NB4 (cell line): ENCODE measurements at places on chromosomes 3 and 15.

DNA sequence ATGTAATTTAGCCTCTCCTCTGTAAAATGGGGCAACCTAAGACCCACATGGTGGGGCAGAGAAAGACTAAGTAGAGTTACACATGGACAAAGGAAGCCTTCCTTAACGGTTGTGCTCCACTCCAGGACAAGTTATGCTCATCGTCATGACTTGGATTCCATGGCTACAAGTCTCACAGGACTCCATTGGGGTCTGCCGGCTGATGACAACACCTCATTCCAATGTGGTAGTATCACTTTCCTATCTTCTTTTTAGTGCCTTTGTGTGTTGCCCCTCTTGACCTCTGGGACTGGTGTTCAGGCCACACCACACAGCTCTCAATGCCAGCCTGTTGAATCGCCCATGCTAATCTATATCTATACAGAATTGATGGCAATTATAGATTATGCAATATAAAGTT lies 181.3 kb upstream of the WNT5A start:
- DNase-seq = no peak

- DNase-seq = no peak
These were observed 273.2 kb upstream of the TOPAZ1 start for GRCh38 chr3:43968465-43968864.

DNA sequence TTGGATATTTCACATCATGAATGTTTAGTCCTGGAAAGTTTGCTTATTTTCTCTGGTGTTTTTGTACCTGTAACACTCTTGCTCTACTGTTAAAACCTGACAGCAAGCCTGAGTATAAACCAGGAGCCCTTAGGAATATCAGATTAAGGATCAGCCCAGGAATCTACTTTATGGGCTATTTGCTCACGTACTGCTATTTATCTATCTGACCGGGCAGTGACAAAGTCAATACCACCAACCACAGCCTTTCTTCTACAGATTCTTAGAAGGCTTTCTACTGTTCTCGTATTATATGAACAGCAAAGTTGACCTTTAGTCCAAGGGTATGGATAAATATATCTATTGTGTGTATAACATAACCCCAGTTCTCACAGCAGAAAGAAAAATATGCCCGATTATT lies 521.2 kb downstream of the RBMS3 start:
- no peak for DNase-seq

GRCh38 chr3:139937674-139938279 lies 2.8 kb downstream of the CLSTN2 start:
- peak; percentile 31 for DNase-seq

GRCh38 chr3:127607675-127608361 lies 9.6 kb downstream of the MCM2 start:
- DNase-seq = no peak

DNA sequence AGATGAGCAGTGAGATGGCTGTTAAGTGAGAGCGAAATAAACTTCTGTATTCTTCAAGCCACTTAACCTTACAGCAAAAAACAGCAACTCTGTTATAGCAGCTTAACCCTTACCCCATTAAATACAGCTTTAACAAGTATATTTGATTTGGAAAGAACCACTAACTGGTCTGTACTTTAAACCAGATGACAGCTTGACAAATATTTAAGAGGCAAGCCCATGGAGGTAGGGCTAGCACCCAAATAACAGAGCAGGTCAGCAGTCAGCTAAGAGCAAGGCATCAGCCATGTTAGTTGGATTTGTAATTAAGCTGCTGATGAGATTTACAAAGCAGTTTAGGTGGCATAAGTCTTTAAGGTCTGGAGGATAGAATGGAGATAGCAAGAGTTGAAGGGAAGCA lies 3.5 kb downstream of the LZTFL1 start:
- DNase-seq = no peak

DNA sequence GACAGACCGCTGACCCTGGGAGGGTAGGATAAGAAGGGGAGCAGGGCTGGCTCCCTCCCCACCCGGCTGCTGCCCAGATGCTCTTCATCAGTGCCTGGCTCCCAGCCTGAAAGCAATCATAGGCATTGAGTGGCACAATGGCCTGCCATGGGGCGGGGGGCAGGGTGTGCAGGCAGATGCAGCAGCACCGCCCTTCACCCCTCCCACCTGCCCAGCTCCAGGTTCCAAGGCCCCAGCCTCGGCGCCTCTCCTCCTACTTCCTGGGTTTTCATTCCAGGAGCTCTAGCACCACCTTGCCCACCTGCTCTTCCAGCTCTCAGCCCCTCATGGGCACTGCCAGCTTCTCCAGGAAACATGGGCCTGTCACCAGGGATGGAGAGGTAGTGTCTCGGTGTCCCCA lies 101.7 kb downstream of the MEGF11 start:
- DNase-seq = no peak

DNA sequence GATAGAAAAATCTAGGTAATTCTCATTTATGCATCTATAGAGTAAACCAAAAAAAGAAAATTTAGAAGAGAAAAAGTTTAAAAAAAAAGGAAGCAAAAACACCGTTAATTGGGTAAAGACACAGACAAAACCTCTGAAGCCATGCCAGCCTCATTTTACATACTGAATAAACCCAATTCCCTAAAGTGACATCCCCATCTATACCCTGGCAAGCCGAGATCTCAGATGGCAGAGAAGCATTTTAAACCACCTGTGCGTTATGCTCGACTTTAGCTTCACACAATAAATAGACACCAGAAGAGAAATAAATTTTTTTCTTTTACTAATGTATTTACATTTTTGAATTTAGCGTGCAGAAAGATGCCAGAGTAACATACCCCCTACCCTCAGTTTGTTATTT lies 382.1 kb downstream of the PLCL2 start:
- no peak for DNase-seq

- DNase-seq = no peak
These were observed 9.8 kb upstream of the LRRC34 start for GRCh38 chr3:169822540-169822939.
